ENCODE measurements at places on chromosomes 6 and 20. TPM values are rescaled to one million over a fixed set of nuclear protein-coding genes. Genes with fewer than 3 reads are reported as not detected.

Gene EFCAB8
- total RNA-seq: 0.28 TPM

Gene OLIG3
- not detected for total RNA-seq

Gene TRIM15
- not detected for total RNA-seq

Gene PCSK2
- under 0.01 TPM for total RNA-seq

Gene CD109
- 18.6 TPM for total RNA-seq

Gene TUBB2B
- total RNA-seq: 2.4 TPM

Gene OTOR
- not detected for total RNA-seq

Gene OR2J3
- total RNA-seq: not detected
